ENCODE measurements at places on chromosomes 4 and X.

DNA sequence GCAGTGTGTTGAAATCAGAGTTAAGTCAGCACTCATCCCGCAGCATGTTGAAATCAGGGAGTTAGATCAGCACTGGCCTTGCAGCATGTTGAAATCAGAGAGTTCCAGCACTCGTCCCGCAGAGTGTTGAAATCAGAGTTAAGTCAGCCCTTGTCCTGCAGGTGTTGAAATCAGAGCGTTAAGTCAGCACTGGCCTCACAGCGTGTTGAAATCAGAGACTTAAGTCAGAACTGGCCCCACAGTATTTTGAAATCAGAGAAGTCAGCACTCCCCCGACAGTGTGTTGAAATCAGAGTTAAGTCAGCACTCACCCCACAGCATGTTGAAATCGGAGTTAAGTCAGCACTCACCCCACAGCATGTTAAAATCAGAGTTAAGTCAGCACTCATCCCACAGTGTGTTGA is 10.9 kb upstream of the UVSSA start:
- no peak for DNase-seq

DNA sequence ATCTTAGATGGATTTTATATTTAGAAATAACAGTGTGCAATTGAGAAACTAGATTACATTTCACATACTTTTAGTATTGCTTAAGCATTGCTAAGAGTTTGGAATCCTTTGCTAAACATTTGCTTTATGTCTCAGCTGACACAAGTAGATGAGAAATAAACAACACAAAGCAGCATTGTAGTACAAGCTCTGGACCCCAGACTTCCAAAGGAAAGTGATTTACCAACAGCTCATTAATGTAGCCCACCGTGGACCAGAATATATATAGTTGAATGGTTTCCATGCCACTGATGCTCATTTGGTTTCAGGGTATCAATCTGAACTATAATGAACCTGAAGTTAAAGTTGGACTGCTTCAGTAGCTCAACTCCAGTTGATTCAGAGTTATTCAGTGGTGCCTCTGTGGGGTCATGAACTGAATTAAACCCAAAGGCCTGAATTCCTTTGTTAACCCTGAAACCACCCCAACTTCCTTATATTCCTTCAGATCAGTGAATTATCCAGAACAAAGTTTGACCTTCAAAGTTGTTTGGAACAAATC is 132.1 kb upstream of the NEIL3 start:
- no peak for DNase-seq

DNA sequence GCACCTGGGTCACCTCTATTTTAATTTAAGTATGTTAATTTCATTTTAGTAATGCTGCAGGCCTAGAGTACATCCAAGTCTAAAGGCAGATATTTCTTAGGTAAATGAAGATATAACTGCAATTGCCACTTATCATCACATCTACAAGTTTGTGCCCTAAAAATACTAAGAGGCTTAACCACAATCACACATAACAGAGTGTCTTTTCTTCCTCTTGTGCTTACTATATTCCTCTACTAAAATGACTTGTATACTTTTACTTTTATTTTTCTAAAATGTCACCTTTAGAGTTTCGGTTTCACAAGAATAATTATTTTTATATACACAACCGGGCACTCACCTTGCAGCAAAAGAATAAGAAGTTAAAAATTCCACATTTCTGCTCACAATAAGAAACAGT is 77.9 kb downstream of the EFHC2 start:
- no peak for DNase-seq

- DNase-seq: no peak
These were observed 4.0 kb downstream of the TCEAL2 start for GRCh38 chrX:102129473-102129872.

GRCh38 chr4:24560868-24561368 is 23.4 kb downstream of the DHX15 start:
- DNase-seq: peak; percentile 54

- no peak for DNase-seq
These were observed 5.6 kb upstream of the CLDN24 start for GRCh38 chr4:183327827-183328226.

DNA sequence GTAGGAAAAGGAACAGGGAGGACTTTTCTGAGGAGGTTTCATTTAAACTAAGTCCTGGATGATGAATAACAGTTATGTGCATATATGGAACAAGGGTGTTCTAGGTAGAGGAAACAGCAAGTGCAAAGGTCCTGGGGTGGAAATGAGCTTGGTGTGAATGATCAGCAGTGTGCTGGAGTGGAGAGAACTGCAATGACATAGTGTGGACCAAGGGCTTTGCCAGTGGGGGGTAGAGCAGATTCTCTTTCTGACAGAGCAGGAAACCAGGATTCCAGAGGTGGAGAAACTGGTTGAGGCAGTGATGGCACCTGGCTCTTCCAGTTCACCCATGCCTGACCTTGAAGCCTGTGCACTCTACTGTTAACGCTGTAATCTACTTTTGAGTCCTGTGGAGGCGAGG is 1.7 kb downstream of the PPP1R3F start:
- DNase-seq: no peak

DNA sequence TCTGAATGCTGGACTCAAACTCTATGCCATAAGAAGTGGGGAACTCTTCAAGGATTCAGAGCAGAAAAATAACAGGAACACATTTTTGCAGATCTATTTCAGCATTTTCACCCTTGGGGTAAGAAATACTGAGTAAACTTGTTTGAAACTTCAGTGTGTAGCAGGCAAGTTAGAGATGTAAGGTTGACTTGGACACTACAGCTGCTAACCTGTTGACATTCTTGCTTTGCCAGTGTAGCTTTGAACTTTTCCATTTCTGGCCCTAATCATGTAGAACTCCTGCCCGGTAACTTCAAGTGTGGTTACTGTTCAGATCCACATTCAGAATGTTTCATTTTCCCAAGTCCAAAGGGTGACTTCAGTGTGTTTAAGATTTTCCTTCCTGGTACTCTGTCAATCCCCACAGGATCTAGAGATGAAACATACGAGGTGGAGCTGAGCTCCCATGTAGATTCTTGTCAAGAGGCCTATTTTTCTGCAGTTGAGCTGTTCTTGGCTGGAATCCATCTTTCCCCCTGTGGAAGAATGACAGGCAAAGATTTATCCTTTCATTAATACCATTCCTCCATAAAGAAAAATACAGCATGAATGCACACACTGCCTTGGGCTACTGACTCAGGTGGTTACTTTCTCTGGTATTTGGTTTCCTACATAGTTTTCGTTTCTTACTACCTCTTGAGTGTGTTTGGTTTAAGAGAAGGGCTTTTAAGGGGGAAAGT is 34.1 kb downstream of the FHDC1 start:
- DNase-seq: peak; percentile 73

GRCh38 chr4:89511776-89512175 is 204.2 kb upstream of the GPRIN3 start:
- DNase-seq: no peak

DNA sequence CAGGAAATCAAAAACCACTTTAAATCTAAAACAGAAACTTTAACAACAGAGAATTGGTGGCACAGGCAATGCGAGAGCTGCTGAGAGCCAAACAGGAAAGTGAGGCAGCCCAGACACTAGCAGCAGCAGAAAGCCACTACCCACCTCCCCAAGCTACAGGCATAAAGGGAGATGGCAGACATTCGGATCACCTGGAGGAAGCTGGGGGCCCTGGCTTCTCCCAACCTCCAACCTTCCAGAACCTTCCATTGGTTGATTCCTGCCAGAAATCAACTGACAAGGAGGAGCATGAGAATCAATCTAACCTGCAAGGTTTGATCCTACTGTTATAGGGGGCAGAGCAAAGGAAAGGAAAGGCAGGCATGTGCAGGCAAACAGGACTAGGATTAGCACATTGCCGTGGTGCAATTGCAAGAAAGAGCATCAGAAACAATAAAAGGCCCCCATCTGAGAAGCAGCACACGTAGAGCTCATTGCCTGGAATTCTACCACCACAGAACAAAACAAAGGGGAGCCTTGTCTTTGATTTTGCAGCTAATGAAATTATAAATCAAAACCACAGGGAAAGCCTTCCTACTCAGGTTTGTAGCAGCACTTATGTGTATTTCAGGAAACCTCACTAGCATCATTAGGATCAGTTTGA is 427.3 kb upstream of the RASGEF1B start:
- DNase-seq: no peak
